ENCODE measurements at places on chromosomes 7 and 10. TPM values are rescaled to one million over a fixed set of nuclear protein-coding genes. Genes with fewer than 3 reads are reported as not detected.

DNA sequence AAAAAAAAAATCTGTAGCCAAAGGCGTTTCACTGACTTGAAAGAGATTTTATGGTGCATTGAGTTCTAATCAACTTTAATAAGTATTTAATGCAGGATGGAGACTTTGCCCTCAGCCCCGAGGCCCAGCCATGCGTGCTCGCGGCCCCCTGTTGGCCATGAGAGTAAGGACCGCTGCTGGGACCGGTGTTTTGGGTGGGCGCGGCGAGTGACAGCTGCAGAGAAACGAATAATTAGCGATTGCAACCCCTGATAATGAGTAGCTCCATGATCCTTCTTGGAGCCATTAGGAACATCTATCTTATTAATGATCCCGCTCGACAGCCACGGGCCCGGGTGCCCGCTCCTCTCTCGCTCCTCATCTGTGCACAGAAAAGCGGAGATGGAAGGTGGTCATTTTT lies 347.4 kb downstream of the RPS24 start:
- DNase-seq = no peak

- no peak for DNase-seq
Observed at GRCh38 chr7:39557222-39557621, 9.0 kb upstream of the YAE1 start.

DNA sequence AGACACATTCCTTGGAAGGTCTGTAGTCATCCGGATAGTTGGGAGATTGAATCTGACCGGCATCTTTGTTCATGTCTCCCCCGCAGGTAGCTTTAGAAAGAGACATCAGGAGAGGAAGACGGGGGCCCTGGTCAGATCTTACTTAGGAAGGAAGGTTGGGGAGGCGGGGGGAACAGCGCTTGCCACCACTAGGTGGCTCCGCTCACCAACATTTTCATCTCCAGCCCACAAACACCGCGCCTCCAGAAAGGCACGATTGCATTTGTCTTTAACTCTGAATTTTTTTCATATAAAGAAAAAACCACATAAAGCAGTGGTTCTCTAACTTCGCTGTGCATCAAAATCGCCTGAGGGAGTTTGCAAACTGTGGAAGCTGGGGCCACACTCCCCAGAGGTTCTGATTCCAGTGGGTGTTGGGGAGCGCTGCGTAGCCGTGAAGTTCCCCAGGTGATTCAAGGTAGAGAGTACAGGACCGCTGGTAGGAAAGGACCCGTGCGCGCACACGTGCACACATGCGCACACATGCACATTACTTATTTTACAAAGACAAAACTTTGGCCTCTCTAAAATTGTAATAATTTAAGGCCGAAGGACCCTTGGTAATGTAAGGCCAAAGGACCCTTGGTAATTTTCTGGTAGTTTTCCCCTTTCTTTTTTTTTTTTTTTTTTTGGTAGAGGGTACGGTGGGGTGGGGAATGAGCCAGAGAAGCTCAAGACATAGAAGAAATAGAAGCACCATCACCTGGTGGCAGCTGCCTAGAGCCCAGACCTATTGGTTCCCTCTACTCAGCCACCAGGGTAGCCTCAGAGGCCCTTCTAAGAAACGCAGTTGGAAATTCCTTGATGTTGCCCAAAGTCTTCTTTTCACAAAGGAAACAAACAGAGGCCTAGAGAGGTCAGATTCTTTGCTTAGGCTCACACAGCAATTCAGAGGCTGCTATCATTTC lies 37.4 kb upstream of the OPALIN start:
- DNase-seq = no peak

DNA sequence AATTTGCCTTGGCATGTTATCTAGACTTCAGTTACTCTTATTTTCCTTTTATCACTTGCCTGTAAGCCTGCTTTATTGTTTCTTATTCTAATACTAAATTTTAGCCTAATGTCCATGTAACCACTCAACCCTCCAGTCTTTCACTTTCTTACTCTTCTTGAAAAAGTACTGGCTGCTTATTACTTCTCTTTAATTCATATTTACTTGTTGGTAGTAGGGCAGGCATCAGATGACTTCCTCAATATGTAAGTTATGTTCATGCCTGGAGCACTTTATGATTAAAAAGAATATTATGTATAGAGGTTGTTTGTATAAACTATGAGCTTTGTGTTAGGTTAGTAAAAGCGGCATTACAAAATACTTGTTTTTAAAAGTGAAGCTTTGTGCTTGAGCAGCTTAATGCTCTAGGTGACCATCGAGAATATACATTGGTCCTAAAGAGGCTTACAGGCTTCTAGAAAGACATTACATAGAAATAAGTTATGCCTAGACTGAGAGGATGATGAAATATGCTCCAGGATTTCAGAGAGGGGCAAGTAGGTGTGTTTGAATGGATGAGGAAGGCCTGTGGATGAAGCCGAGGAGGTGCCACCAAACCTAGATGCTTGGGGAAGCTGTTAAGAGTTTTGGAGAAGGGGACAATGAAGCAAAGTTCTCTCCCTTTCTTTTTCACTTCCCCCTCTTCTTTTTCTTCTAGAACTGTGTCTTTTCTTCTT lies 207.1 kb upstream of the HDAC9 start:
- DNase-seq = no peak

GRCh38 chr10:14349081-14349480 lies 18.4 kb upstream of the FRMD4A start:
- no peak for DNase-seq

The NUTM2E gene
- 0.86 TPM for total RNA-seq

GRCh38 chr10:89419548-89419947 lies 5.2 kb downstream of the IFIT5 start:
- no peak for DNase-seq

DNA sequence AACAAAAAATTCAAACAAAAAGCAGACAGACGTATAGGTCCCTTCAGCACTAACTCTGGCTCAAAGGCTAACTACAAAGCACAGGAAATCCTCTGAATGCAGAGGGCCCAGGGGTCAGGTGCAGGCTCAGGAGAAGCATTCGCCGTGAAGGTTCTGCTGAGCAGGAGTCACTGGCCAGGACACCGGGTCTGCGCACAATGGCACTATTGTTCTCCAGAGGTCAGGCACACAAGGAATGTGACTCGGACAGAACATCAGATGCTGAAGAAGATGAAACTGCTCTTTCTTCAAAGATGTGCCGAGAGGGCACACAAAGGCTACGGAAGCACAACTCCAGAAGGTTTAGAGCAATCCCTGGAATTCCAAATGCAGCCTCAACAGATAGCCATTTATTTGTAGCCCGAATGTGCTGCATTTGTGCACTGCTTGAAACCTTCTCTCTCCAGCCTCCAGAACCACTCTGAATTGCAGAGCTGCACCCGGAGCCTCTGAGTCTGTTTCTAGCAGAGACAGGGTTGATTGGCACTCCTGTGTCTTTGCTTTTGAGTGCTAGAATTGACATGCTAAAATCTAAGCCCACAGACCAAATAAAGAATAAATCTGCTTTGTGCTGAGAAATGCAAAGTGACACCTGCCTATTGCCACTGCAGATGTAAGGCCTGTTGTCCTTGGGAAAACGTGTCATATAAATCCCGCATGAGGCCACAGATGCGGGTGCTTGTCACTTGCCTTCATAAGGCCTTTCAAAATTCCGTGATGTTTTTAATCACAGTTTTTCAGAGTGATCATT lies 85.4 kb upstream of the AFAP1L2 start:
- no peak for DNase-seq

The CTAGE4 gene
- 2.5 TPM for total RNA-seq

DNA sequence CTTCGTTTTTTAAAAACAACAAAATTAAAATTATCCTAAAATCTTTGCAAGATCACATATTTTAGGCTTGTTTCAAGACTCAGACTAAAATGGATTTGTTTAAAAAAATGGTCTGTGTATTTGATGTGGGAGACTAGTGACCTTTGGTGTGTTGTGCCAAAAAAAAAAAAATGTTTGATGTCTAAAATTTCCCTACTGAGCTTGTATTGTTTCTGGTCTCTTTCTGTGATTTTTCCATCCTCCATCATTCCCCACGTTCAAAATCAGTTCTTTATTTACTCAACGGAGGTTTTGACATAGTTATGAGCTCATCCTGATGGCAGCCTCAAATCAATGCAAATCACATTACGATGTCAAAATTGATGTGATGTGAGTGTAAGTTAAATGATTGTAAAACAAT lies 326.2 kb downstream of the RNLS start:
- DNase-seq = no peak

DNA sequence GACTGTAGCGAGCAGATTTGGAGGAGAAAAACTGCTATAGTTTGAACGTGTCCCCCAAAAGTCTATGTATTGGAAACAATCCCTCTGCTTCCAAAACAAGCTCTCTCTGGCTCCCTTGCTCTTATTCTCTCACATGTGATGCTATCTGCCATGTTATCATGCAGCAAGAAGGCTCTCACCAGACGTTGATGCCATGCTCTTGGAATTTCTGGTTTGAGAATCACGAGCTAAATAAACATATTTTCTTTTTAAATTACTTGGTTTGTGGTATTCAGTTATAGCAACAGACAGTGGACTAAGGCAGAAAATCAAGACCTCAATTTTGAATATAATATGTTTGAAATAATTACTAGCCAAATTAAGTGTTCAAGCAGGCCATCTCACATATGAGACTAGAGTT lies 17.5 kb upstream of the GNAT3 start:
- DNase-seq = no peak

- DNase-seq = no peak
Observed at GRCh38 chr7:131320603-131321002, 7.1 kb upstream of the MKLN1 start.

- no peak for DNase-seq
Observed at GRCh38 chr7:118330388-118330787, 105.9 kb downstream of the ANKRD7 start.

- DNase-seq = no peak
Observed at GRCh38 chr10:124642088-124642710, 102.0 kb downstream of the FAM53B start.
